ENCODE measurements at places on chromosomes 11 and 22.

DNA sequence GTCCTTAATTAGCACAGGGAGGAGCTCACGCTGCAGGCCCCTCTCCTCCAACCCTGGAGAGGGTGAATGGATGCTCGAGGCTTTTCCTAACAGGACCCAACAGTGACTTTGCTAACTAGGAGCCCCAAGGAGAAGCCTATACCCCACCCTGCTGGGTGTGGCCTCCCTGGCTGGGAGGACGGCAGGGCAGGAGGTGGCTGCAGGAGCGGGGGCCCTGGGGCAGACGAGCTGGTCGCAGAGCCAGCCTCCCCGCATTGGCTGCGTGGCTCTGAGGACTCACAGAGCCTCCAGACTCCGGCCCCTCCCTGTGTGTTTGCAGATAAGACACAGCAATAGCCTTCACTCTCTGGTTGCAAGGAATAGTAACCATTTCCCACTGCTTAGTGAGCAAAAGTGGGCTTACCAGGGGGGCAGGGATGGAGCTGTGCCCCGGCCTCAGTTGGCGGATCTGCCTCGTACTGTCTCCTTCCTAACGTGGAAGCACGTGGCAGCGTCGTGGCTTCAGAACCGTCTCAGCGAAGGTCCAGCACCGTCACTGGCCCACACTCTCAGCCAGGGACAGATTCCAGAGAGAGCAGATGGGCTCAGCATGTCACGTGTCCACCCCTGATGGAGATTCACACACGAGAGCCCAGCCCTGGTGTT, 1087.5 kb downstream of the BRD1 start:
- DNase-seq, result no peak

DNA sequence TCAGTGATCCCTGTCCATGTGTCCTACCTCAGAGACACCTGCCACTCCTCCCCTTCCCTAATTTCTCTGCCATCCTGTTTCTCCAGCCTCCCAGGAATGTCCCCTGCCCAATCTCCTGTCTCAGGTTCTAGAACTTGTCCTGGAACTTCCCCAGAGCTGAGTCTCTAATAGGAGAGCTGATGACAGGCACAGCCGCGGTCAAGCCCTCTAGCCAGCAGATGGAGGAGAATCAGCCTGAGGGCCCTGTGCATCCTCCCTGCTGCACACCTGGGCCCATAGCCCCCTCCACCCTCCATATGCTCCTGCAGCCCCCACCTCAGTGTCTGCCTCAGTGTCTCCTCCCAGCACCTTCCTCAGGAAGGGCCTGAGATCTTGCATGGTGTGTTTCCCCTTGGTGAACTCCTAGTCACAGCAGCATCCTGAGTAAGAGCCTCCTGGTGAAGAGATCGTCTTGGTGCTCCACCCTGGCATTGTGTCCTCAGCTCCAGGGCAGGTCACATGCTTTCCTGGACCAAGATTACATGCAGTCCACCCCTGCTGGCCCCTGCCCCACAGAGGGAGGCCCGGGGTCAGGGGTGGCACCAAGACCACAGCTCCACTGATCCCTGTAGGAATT, 43.9 kb upstream of the VPREB1 start:
- no peak for DNase-seq

- DNase-seq, result no peak
These were observed 552.4 kb upstream of the ANO5 start for GRCh38 chr11:21640491-21640890.

DNA sequence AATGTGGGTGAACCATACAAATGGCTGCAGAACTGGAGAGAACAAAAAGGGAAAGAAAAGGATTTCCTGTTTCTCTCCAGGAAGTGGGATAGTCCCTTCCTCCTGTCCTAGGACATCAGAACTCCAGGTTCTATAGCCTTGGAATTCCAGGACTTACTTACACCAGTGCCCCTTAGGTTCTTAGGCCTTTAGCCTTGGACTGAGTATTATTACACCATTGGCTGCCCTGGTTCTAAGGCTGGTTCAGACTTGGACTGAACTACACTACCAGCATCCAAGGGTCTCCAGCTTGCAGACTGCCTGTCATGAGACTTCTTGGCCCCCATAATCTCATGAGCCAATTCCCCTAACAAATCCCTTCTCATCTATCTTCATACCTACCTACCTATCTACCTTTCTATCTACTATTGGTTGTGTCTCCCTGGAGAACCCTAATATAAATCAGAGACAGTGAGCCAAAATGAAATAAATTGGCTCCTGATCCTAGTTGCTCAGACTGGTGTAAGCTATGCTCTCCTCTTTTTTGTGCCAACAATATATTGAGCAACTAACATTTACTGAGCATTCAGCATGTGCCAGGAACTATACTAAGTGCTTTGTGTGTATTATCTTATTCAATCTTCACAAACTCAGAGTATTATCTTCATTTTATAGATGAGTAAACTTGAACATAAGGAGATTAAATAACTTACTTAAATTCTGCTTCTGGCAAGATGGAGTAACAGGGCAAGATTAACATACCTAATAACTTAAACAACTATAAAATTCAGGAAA, 303.7 kb downstream of the TTC28 start:
- no peak for DNase-seq

DNA sequence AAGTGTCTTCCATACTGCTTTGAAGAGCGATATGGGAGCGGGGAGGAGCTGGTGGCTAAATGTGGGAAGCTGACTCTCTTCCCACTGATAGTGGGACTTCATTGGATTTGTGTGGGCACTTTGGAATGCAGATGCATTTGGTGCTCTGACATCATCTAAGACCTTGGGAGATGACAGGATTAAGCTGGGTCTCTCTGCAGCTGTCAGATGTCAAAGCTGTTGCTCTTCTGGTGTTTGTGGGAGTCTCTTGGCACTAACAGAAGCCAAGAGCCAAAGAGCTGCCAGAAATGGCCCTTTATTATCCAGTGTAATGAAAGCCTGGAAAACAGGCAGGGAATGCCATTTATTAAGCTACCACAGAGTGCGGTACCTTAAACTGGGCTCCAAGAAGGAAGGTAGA, 20.6 kb downstream of the GRAMD1B start:
- DNase-seq, result no peak

GRCh38 chr11:74936087-74936486, 12.8 kb downstream of the XRRA1 start:
- DNase-seq, result no peak

- no peak for DNase-seq
These were observed 4.8 kb upstream of the PRDM11 start for GRCh38 chr11:45141631-45142030.

DNA sequence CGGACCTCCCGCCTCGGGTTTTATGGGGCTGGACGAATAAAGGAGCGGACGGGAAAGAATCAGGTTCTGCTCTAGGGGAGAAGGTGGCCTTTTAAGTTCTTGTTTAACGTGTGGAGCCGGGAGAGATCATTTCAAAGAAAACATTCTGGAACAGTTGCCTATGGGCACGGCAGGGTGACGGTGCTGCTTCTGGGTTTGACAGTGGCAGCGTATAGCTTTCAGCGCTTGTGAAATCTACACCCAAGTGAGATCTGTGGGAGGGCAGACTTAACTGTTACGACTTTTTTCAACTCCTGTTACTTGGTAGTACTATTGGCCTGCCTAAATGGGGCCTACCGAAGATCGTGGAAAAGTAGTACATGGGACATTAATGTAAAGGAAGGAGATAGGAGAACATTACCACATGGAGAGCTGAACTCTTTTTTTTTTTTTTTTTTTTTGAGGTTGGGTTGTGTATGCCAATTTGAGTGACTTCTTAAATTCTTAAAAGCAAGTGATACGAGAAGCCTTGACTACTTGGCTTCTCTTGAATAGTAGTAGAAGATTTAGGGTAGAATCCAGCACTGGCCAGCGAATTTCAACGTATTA, 743 bp downstream of the USP47 start:
- DNase-seq, result peak; percentile 67

- DNase-seq, result no peak
These were observed 251.9 kb upstream of the FAT3 start for GRCh38 chr11:91972665-91973266.

- DNase-seq, result no peak
These were observed 109.7 kb upstream of the CLPB start for GRCh38 chr11:72543849-72544542.

DNA sequence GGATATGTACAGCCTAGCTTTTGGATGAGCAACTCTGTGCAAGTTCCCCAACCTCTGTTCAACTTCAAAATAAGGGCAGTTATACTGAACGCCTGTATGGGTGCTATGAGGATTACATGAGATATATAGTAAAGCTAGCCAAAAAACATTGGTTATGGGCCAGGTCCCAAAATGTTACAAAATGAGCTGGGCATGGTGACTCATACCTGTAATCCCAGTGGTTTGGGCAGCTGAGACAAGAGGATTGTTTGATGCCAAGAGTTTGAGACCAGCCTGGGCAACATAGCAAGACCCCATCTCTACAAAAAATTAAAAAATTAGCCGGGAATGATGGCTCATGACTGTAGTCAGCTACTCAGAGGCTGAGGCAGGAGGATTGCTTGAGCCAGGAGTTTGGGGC, 118.4 kb downstream of the TEAD1 start:
- no peak for DNase-seq

GRCh38 chr11:72831521-72832300, 17.5 kb downstream of the ATG16L2 start:
- no peak for DNase-seq

GRCh38 chr22:36775586-36775963, 344 bp downstream of the IFT27 start:
- DNase-seq, result no peak

DNA sequence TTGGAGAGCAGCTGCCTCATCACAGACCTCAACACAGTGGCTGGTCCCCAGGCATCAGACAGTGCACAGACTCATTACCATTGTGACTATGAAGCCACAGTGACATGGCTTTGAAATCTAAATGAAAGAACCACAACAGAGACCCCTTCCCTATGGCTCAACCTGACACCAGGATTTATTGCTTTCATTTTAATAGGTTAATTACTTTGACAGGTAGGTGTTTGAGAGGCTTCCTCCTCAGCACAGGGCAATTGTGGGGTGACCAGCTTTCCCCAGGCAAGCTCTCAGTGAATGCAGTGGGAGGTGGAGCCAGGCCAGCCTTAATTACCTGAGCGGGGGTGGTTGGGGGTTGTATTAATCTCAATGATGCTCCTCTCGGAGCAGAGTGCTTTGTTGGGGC, 102.3 kb downstream of the CHST1 start:
- DNase-seq, result no peak

- no peak for DNase-seq
These were observed 93.7 kb downstream of the FCHSD2 start for GRCh38 chr11:73048446-73048845.

- DNase-seq, result no peak
These were observed 72.0 kb upstream of the USP47 start for GRCh38 chr11:11769782-11770181.

DNA sequence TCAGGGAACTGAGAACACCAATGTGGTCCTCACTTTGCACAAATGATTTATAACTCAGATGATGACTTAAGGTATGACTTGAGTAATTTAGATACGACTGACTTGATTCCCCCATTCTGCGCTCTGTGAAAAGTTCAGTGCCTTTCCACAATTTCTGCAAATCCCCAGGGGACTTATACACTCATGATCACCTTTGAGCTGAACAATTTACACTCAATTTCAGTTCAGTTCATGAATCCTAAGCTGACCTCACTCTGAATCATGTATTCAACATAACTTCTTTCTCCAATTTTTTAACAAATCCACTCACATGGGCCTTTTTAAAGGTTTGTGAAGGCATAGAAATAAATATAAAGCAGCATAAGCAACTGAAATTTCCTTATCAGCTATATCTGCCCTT, 274.2 kb downstream of the FAM76B start:
- DNase-seq, result no peak

- no peak for DNase-seq
These were observed 1068.9 kb downstream of the OPCML start for GRCh38 chr11:132463295-132464002.

GRCh38 chr11:122656073-122656630, 630 bp downstream of the UBASH3B start:
- DNase-seq, result no peak

DNA sequence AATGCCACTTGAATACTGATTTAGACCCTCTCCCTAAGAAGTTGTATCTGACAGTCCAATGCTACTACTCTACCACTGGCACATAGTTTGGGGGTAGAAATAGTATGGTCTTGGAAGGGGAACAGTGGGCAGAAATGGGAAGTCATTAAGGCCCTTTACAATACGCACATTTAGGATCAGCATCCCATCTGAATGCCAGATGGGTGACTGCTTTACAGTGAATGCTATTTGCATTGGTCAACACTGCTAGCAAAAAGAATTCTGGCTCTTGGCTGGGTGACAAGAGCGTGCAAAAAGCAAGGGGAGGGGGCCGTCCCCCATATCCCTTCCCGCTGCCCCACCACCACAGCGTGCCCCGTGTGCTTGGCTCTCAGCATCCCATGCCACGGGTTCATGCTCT, 104.7 kb upstream of the BID start:
- no peak for DNase-seq

GRCh38 chr11:112771851-112772250, 189.4 kb upstream of the NCAM1 start:
- no peak for DNase-seq

- DNase-seq, result no peak
These were observed 96.9 kb upstream of the PITPNB start for GRCh38 chr22:28015676-28016601.

DNA sequence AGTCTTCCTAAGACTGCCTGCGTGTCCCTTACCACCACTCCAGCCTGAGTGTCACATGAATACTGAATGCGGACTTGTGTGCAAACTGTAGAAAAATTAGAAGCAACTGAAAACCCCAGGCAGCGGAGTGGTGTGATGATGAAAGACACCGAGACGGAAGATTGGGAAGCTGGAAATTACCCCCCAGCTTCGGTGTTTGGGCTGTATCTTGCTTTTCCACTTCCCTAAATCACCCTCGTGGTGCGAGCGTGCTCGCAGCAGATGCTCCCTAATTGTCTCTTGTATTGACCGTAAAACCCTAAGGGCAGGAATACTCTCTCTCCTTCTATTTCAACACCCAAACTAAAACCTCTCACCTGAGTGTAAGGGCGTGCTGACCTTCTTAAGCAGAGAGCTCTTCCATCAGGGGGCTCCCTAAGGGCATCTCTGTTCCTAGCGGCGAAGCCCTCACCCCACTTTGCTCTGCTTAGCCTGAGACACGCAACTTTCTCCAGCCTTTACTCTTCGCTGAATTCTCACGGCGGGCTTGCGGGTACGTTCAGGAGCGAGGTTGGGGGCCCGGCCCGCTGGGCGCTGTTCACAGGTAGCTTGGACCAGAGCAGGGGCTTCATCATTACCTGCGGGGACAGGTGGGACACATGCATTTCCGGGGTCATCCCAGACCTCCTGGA, 62.4 kb downstream of the CRYBB2 start:
- DNase-seq, result no peak
